Naive thymus-derived CD4-positive, alpha-beta T cell (primary cell): ENCODE measurements at places on chromosomes 2 and 18.

- H3K4me3 ChIP-seq: no peak overlapping the region
- no peak overlapping the region for H3K27ac ChIP-seq
- H3K36me3 ChIP-seq: no peaks in the 10 kb centered on the region
- no peaks in the 10 kb centered on the region for H3K4me1 ChIP-seq
These were observed 164.2 kb downstream of the VWC2L start for GRCh38 chr2:214575030-214575429.

- no peak overlapping the region for H3K27ac ChIP-seq
- H3K27me3 ChIP-seq: no peaks in the 10 kb centered on the region
- no peaks in the 10 kb centered on the region for H3K4me1 ChIP-seq
- DNase-seq: no peak
- no peaks in the 10 kb centered on the region for H3K36me3 ChIP-seq
These were observed 32.3 kb downstream of the C1D start for GRCh38 chr2:68030529-68030928.

- no peak overlapping the region for H3K4me3 ChIP-seq
- no peak overlapping the region for H3K27ac ChIP-seq
- DNase-seq: peak; percentile 29
- H3K4me1 ChIP-seq: no peaks in the 10 kb centered on the region
These were observed 42.7 kb downstream of the ACSL3 start for GRCh38 chr2:222903234-222904220.

GRCh38 chr2:228853151-228853550 lies 417.9 kb downstream of the PID1 start:
- no peak overlapping the region for H3K27ac ChIP-seq
- no peaks in the 10 kb centered on the region for H3K36me3 ChIP-seq
- no peaks in the 10 kb centered on the region for H3K4me1 ChIP-seq
- no peak for DNase-seq
- no peak overlapping the region for H3K4me3 ChIP-seq

DNA sequence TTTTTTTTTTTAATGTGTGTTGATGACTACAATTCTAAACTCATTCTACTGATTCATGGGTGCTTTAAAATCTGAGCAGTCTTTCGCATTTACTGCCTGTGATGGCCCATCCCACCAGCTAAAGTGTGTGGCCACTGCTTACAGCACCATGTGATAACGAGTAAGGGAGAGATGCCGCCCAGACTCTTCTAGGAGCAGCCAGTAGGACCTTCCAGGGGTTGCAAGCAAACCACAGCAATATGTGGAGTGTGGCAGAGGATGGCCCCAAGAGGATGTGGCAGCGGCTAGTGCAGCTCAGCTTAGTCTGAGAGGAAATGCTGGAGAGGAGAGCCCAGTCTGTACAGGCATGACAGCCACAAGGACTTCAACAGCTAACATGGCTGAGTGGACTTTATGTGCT lies 14.9 kb downstream of the IL1B start:
- no peak overlapping the region for H3K27ac ChIP-seq
- no peaks in the 10 kb centered on the region for H3K36me3 ChIP-seq

DNA sequence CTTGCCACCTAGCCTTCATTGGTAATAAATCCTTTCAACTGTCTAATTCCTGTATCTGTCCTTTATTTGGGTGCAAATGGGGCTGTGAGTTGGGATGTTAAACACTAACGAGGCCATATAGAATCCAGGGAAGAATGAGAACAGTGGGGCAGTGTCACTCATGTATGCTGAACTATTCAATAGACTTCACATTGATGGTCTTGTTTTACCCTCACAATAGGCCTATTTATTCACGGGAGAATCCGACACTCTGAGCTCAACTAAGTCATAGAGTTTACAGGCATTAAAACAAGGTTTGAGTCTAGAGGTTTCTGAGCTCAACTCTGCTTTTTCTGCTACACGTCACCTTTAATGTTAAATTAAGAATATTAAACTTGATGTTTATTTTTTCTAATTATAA lies 421.6 kb downstream of the SOX11 start:
- H3K36me3 ChIP-seq: no peaks in the 10 kb centered on the region
- no peaks in the 10 kb centered on the region for H3K27me3 ChIP-seq
- no peaks in the 10 kb centered on the region for H3K4me1 ChIP-seq
- no peak overlapping the region for H3K27ac ChIP-seq

DNA sequence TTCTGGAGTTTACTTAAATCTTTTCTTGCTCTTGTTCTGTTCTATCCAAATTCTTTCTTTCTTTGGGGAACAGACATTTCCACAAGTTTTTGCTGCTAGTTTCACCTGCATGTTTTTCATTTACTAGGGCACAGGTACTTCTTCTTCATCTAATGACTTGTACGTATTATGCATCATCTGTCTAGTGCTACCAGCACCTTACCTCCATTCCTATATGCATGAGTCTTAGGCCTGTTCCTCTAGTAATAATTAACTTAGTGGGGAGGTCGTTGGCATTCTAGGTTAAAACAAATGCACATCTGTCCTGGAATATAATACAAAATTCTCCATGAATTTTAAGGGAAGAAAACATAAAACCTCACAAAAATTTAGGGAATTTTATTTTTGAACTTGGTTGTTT lies 164.5 kb upstream of the STON1 start:
- H3K27me3 ChIP-seq: no peaks in the 10 kb centered on the region
- H3K36me3 ChIP-seq: peaks cover 9% of the 10 kb centered on the region
- no peak overlapping the region for H3K27ac ChIP-seq
- H3K4me3 ChIP-seq: no peak overlapping the region
- DNase-seq: no peak

DNA sequence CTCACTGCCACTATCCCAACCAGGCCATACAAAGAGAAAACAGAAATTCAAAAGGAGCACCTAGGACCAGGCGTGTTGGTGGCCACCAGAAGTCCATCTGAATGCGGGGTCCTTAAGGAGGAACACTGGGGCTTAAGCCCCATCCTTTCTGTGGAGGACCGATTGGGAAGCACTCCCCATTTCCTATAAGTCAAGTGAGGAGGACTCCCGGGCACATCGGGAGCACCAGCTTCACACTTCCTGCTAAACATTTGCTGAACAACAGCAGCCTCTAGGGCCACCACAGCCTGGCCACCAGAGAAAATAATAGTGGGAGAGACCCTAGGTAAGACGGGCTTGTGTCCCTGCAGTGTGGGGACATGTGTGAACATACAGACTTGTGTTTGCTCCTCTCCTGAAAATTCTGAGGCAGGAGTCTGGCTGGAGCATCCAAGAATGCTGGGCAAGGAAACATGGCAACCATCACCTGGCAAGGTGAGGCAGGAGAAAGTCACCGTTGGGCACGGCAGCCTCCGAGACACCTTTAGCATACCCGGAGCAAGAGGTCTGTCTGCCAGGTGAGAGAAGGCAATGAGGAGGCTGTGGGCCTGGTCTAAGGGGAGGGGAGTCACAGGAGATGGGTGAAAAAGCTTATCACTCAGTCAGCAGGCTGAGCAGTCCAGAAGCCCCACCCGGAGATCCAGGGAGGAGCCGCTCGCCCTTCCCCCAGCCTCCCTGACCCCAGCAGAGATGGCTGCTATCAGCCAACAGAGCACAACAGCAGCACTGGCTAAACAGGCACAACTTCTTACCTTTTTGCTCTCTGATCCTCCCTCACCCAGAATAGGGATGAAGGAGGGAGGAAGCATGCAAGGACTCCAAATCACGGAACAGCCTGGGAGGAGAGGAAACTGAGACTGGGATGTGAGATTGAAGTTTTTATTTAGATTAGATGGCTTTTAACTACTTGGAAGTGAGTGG lies 282.3 kb downstream of the EIPR1 start:
- no peaks in the 10 kb centered on the region for H3K27me3 ChIP-seq
- no peak overlapping the region for H3K27ac ChIP-seq
- H3K4me3 ChIP-seq: no peak overlapping the region
- DNase-seq: no peak
- no peaks in the 10 kb centered on the region for H3K36me3 ChIP-seq

DNA sequence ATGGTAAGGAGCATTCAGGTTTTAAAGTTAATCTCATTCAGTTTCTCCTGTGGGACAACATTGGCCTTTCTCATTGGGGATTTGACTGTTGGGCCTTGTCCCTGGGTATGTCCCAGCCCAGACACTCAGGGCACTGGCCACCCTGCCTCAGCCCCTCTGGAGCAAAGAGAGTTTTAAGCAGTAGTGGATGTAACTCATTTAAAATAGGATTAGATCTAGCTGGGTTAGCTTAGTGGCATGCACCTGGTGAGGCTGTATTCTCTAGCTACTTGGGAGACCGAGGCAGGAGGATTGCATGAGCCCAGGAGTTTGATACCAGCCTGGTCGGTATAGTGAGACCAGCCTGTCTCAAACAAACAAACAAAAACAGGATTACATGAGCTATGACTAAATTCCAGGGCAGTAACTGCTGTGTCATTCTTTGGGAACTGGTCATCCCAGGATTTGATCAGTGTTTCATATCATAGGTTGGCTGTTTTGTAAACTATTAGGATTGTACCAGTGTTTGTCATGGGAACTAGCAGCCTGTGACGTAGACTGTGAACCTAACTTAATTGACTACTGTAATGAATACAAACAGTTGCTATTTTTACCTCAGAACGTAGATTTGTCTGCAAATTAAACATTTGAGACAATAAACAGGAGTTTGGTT lies 12.5 kb downstream of the INPP4A start:
- H3K27me3 ChIP-seq: no peaks in the 10 kb centered on the region
- peaks cover 99% of the 10 kb centered on the region for H3K4me1 ChIP-seq
- peak overlapping the region; percentile 57 for H3K27ac ChIP-seq
- DNase-seq: no peak

- no peaks in the 10 kb centered on the region for H3K27me3 ChIP-seq
- no peak overlapping the region for H3K27ac ChIP-seq
- H3K36me3 ChIP-seq: no peaks in the 10 kb centered on the region
- no peak for DNase-seq
- no peaks in the 10 kb centered on the region for H3K4me1 ChIP-seq
- no peak overlapping the region for H3K4me3 ChIP-seq
These were observed 191.9 kb upstream of the TCF4 start for GRCh38 chr18:55779691-55780585.

DNA sequence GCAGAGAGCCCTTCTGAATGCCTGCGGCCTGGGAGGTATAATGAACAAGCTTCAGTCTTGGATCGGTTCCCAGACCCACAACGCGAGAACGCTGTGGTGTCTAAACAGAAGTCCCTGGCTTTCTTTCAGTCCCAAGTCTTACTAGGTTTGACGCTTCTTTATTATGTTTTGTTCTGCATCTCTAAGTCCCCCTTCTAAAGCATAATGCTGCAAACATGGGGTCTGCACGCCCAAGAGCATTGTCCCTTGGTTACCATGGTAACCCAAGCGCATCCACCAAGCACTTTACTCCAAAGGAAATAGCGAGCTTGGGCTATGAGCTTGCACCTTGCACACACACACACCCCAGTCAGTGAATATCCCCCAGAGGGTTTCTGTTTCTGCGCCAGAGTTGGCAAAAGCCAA lies 193.7 kb downstream of the INO80D start:
- no peaks in the 10 kb centered on the region for H3K36me3 ChIP-seq
- H3K4me1 ChIP-seq: no peaks in the 10 kb centered on the region
- no peaks in the 10 kb centered on the region for H3K27me3 ChIP-seq
- no peak for DNase-seq

DNA sequence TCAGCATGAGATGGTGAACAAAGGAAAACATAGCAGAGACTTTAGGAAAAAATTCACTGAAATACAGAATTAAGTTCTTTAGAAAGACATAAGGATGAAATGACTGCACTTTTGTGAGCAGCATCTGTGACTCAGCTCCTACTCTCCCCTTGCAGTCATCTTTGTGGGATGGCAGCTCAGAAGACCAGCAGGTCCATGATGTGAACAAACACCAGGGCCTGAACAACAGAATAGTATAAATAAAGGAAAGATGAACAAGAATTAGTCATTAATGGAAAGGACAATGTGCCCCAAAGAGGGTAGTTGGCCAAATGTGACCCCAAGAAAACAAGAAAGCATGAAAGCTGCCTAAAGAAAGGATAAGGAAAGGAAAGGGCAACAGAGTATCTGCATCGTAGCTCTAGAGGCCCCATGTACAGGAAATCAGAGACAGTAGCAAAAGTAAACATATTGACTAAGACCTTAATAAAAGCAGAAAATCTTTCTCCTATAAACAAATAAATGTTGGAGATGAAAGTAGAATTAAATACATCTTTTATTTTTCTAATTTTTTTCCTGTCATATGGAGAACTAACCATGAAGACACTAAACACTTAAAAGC lies 318.0 kb downstream of the ZEB2 start:
- DNase-seq: no peak
- H3K27ac ChIP-seq: no peak overlapping the region
- H3K4me1 ChIP-seq: peaks cover 3% of the 10 kb centered on the region
- H3K36me3 ChIP-seq: no peaks in the 10 kb centered on the region
- H3K4me3 ChIP-seq: no peak overlapping the region

GRCh38 chr2:219168932-219169331 lies 897 bp downstream of the SLC23A3 start:
- no peak overlapping the region for H3K27ac ChIP-seq
- H3K36me3 ChIP-seq: peaks cover 25% of the 10 kb centered on the region
- peaks cover 7% of the 10 kb centered on the region for H3K4me1 ChIP-seq
- no peak for DNase-seq
- H3K4me3 ChIP-seq: no peak overlapping the region

DNA sequence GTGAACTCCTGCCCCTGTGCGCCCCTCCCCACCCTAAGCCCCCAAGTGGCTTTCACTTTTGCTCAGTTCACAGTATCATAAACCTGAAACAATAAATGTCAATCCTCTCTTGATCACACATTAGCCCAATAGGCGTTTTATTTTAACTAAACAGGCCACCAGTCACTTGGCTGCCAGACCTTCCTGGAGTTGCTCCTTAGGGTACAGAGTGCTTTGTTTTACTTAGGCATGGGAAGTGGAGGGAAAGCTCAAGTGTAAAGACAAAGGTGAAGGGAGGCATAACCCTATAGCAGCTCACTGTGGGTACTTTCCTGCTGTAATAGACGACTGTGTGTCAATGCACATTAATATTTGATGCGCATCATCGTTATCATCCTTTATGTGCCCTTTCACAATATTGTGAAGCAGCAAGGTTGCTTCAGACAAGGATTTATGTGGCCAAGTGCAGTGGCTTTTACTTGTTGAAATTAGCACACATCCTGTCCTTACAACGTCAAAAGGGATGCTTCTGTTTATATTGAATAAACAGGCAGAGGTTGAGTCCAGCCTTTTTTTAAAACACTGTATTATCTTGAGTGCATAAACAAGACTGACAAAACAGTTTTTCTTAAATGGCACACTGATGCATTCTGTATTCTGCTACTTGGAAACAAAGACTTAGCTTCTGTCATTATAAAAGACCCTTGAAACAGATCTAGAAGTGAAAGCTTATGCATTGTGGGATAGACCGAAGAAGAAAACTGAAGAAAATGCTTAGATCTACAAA lies 168.5 kb downstream of the TMEFF2 start:
- no peaks in the 10 kb centered on the region for H3K36me3 ChIP-seq
- H3K4me1 ChIP-seq: no peaks in the 10 kb centered on the region
- no peak overlapping the region for H3K27ac ChIP-seq

- no peaks in the 10 kb centered on the region for H3K4me1 ChIP-seq
- no peaks in the 10 kb centered on the region for H3K36me3 ChIP-seq
- H3K4me3 ChIP-seq: no peak overlapping the region
These were observed 623.5 kb downstream of the DCC start for GRCh38 chr18:52963481-52963880.
